COR-L47 (cell line): ENCODE measurements at places on chromosomes 7 and 10.

GRCh38 chr7:7228472-7228871 is 46.1 kb downstream of the C1GALT1 start:
- no peak for DNase-seq

GRCh38 chr7:37290731-37291130 is 157.9 kb downstream of the ELMO1 start:
- no peak for DNase-seq

- no peak for DNase-seq
Observed at GRCh38 chr7:139294951-139295575, 46.1 kb upstream of the FMC1 start.

GRCh38 chr10:59272061-59272460 is 90.3 kb downstream of the FAM13C start:
- no peak for DNase-seq

GRCh38 chr10:103580430-103580829 is 86.9 kb downstream of the NEURL1 start:
- no peak for DNase-seq

- no peak for DNase-seq
Observed at GRCh38 chr7:117138981-117139380, 183.9 kb downstream of the WNT2 start.

- DNase-seq: no peak
Observed at GRCh38 chr7:20290505-20291111, 40.1 kb upstream of the ITGB8 start.

- no peak for DNase-seq
Observed at GRCh38 chr10:96588616-96589419, 2.0 kb upstream of the TM9SF3 start.

DNA sequence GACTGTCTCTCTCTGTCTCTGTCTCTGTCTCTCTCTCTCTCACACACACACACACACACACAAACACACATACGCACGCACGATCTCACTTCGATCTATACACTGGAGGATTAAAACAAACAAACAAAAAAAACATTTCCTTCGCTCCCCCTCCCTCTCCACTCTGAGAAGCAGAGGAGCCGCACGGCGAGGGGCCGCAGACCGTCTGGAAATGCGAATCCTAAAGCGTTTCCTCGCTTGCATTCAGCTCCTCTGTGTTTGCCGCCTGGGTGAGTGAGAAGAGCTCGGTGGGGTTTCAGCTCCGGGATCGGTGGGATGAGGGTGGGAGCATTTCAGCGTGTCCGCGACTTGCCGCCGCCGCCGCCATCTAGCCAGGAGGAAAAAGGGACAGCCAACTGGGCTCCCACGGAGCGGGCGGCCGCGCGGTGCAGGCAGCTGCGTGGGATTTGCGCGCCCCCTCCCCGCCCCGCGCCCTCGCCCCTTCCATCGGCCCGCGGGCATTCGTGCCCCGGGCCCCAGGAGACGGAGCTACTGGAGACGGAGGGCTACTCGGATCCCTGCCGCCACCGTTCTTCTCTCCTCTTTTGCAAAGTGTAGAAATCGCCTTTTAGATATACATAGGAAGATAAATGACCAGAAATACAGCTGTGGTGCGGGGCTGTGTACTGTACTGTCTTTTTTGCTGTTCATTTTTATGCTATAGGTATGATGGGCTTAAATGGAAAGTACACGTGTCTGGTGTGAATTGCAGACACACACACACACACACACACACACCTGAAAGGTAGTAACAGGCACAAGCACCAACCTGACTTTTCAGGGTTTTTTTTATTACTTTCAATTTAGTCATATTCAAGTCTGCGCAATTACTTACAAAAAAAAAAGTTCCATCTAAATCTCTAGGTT is 581 bp downstream of the PTPRZ1 start:
- DNase-seq: peak; percentile 47

DNA sequence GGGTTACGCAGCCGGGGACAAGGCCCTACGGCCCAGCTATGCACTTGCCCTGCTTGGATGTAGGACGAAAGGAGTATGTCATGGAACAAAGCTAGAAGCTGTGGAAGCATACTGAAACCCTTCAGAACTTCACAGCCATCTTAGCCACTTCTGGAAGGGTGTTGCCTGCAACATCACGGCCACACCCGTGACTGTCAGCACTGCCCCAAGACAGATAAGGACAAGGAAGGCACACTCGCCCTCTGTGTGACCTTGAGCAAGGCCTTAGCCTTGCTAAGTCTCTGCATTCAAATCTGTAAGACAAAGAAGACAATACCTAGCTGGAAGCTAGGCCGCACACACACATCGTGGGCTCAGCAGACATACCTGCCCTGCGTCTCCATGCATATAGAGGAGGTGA is 352.5 kb upstream of the MGMT start:
- DNase-seq: no peak

GRCh38 chr10:2925631-2926030 is 141.7 kb upstream of the PFKP start:
- DNase-seq: no peak

- DNase-seq: no peak
Observed at GRCh38 chr10:119241066-119241465, 33.7 kb downstream of the GRK5 start.
